Posterior vena cava (tissue), 2 donors: ENCODE measurements at places on chromosomes 5 and 9. TPM values are rescaled to one million over a fixed set of nuclear protein-coding genes. Genes with fewer than 3 reads are reported as not detected.

GRCh38 chr5:78429332-78429980 is 69.0 kb downstream of the SCAMP1 start:
- DNase-seq: no peak

GRCh38 chr5:59218424-59219045 is 635.7 kb downstream of the RAB3C start:
- DNase-seq: no peak

GRCh38 chr9:27385606-27386322 is 88.8 kb upstream of the EQTN start:
- DNase-seq: no peak

GRCh38 chr5:162638849-162639248 is 571.3 kb downstream of the GABRG2 start:
- no peak for DNase-seq

GRCh38 chr9:95206143-95206542 is 111.4 kb downstream of the FANCC start:
- no peak for DNase-seq

Gene CAMK4
- total RNA-seq: 0.69 TPM
